ENCODE measurements at places on chromosomes 6 and 20. TPM values are rescaled to one million over a fixed set of nuclear protein-coding genes. Genes with fewer than 3 reads are reported as not detected.

DNA sequence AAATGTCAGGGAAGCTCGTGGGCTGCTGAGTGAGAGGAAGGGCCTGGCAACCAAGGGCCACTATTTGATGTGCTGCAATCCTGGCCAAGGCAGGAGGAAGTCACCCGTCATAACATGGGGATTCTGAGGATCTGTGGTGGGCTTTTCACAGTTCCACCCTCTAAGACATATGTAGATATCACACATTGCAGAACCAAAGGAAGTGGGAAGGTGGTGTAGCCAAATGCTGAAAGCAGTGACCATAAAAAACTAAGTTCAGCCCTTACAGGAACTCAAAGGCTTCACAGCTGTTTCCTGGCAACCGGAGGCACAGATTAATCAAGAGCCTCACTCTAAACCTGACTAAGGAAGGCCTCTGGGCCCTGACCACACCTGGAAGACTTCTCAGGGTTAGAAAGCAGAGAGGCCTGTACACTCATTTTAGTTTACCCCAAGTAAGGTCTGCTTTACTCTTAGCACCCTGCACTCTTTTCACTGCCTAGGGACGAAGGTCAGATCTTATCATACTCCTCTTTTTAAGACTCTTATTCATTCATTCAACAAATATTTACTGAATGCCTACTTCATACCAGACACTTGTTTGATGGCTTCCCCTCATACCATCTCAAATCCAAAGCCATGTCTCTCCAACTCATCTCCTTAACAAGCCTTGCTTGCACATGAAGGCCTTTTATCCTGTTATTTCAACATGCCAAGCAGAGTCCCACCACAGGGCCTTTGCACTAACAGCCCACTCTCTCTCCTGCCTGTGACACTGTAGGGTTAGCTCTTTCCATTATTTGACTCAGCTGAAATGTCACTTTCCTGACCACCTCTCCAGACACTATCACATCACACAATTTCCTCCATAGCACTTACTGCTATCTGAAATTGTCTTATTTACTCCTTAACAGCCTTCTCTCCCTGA, 2.6 kb downstream of the UBE2V1 start:
- peak; percentile 68 for DNase-seq

DNA sequence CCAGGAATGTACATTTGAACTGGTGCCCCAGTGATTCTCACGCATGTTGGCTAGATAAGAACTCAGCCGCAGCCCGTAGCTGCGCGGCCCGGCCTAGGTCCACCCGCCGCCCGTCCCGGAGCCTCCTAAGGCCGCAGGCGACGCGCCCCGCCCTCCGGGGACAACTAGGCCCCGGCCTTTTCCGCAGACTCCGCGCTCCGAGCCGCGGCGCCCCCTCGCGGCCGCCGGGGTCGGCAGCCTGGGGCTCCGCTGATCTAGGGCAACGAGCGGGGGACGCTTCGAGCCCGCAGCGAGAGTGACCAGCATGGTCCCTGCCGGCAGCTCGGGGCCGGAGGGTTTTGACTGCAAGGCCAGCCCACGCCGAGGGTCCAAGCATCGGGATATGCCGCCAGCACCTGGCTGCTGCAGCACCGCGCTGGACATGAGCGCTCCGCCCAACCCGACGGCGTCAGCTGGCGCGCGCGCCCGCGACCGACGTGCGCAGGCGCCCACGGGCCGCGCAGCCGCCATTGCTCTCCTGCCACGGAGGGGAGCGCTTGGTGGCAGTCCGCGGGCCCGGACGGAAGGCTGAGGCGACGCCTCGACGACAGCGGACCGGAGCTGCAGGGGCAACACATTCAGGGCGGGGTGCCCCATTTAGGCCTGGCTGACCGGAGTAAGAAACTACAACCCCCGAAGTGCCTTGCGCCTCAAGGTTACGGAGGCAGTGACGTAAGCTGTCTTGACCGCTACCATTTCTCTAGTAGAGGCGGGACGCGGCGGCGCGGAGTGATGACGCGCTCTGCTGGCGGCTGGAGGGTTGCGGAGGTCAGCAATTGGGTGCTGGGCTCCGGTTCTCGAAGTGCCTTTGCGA, at the start of gene AP5S1:
TSS of gene AP5S1 (plus strand) at position 500 of the 853 bp plus-strand sequence. CDS start 1,571 bp downstream, outside the sequence.
- DNase-seq = peak; percentile 97

Gene DEFB113
- total RNA-seq = not detected

GRCh38 chr6:167528239-167528638, 203.4 kb downstream of the TTLL2 start:
- DNase-seq = no peak

GRCh38 chr6:56911847-56912246, 43.1 kb upstream of the BEND6 start:
- DNase-seq = peak; percentile 61

Gene SPATA25
- 0.43 TPM for total RNA-seq

DNA sequence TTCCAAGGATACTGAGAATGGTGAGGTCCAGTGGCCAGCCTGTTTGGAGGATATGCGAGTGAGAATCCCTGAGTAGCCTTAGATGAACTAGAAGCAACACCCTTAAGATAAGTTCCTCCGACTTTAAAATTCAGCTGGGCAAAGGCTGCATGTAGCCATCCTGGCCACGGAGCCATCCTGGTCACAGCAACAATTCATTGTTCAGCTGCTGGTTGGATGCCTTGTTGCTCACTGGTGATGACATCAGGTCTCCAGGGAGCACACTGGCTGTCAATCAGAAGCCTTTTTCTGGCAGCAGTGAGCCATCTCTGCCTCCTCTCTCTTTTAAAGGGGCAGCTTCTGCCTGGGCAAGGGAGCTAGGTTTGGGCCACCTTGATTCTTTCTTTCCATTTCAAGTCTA, 22.4 kb upstream of the RIMS4 start:
- no peak for DNase-seq

DNA sequence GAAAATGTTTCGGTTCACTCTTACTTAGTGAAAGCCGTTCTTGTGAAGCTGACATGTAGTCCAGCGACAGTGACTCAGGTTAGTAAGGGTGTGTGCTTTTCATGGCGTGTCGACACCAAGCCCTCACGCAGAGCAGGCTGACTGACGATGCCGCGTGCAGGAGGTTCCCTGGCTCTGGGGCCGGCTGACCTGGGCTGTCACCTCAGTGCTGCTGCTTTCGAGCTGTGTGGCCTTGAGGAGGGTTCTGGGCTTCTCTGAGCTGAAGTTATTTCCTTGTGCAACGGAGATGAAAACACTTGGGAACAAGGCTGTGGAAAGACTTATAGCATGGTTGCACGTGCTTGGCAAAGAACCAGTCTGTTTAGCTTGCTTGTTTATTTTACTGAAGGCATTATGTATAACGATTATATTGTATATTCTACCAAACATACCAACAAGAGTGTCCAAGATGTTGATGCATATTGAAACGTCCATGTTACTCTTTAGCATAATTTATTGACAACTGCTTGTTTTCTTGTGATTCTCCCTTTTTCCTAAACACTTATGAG, 59.2 kb downstream of the PHACTR3 start:
- no peak for DNase-seq

Gene TMEM170B
- total RNA-seq = 2.3 TPM

GRCh38 chr6:38185244-38185643, 365.7 kb downstream of the ZFAND3 start:
- no peak for DNase-seq

DNA sequence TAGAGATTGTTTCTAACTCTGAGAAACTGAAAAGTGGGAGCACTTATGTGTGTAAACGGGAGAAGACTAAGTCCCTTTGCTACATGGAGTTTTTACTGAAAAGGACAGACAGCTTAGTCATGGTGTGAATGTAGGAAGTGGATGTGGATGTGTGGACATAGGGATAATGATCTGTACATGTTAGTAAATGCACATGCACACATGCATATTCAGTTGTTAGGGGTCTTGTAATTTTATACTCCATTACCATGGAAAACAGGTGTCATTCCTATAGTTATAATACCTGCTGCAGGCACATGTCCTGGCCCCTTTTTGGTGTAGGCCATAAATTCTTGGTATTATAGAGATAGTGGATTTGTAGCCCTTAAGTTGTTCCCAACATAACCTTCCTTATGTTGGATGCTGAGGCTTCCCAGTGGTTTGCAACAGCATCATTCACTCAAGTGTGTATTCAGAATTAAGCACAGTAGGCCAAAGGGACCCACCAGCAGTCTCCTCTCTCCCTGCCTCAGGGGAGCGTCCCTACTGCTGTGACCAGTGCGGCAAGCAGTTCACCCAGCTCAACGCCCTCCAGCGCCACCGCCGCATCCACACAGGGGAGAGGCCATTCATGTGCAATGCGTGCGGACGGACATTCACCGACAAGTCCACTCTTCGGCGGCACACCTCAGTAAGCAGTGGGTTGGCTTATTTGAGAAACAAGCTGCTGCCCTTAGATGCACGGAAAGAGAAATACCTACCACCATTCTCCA, 7.3 kb downstream of the GZF1 start:
- DNase-seq = no peak

- no peak for DNase-seq
These were observed 29.7 kb downstream of the FYN start for GRCh38 chr6:111843347-111844147.

Gene GTSF1L
- not detected for total RNA-seq

Gene DYNLT2
- total RNA-seq = 1.3 TPM

DNA sequence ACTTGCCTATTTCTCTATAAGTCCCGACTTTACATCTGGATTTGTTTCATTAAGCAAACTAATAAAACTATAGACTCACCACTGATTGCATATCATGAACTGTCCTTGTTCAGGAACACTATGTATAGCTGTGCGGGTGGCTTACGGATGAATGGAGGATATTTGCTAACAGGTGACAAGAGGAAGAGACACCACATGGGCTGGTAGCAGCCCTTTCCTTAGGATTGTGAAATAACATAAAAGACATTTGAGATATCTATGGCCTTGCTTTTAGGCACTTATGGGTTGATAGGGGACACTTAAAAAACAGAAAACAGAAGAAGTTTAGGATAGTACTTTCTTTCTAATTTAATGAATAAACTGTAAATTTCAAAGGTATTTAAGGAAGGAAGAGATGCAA, 5.0 kb upstream of the CAP2 start:
- DNase-seq = no peak

Gene SEC63
- 32.9 TPM for total RNA-seq

Gene FUCA2
- total RNA-seq = 54.1 TPM

- peak; percentile 96 for DNase-seq
These were observed 1163.6 kb upstream of the CITED2 start for GRCh38 chr6:140537834-140538705.

GRCh38 chr6:11714116-11714797, 64.3 kb downstream of the ADTRP start:
- no peak for DNase-seq

GRCh38 chr6:26304797-26305640, 60.0 kb upstream of the BTN3A2 start:
- DNase-seq = peak; percentile 96

Gene PSORS1C2
- not detected for total RNA-seq

DNA sequence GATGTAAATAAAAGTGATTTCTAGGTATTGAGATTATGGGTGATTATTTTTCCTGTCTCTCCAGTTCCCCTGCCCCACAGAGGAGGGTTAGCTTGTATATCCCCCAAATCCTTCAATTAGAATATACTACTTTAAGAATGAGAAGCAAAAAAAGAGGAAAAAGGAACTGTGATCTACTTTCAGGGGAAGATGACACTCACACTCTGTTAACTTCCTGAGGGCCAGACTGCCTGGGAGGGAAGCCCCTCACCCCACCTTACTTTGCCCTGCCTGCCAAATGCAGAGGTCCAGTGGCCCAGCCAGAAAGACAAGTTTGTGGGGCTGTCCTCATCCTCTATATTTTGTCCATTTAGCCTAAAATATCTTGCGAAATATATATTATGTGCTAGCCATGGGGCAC, 9.2 kb upstream of the LY86 start:
- DNase-seq = no peak

Gene GHRH
- not detected for total RNA-seq

Gene PNLDC1
- 0.32 TPM for total RNA-seq

- DNase-seq = no peak
These were observed 7.0 kb downstream of the SNX5 start for GRCh38 chr20:17961587-17961940.

GRCh38 chr20:11890331-11891076, 27.2 kb upstream of the BTBD3 start:
- peak; percentile 89 for DNase-seq
